ENCODE measurements at places on chromosomes 4 and X.

GRCh38 chr4:96406742-96407141 lies 566.8 kb downstream of the PDHA2 start:
- no peak for DNase-seq

DNA sequence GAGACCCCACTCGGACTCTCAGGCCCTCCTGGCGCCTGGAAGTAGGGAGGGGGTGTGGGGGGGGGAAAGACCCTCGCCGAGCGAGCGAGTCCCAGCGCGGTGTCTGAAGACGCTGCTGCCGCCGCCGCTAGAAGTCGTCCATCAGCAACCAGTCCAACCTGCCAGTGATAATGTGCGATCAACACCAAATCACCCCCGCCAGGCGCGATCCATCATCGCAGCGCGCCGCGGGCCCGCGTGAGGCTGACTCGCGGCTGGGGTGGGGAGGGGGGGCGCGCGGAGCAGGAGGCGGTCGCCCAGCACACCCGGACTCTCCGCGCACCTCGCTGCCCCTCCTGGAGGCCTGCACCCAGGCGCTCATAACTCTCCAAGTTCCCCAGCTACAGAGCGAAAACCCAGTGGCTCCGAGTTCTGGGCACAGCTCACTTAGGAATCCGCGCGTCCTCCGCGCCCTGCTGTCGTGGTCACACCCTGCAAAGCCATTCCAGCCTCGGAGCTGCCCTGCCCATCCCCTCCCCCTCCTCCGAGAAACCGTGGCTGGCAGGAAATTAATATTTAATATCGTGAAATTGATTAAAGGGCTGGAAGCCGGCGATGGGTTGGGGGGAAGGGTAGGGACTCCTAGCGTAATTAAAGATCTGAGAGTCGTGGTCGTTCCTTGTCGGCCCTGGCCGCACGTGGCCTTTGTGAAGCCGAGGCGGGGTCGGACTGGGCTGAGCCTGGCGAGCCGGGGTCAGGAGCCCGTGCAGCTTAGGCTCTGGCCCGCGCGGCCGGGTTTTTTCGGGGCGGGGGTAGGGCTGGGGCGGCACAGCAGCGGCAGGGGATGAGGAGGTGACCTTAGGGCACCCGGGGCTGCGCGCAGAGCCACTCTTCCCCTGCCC lies 58.1 kb upstream of the BCOR start:
- peak; percentile 48 for DNase-seq

DNA sequence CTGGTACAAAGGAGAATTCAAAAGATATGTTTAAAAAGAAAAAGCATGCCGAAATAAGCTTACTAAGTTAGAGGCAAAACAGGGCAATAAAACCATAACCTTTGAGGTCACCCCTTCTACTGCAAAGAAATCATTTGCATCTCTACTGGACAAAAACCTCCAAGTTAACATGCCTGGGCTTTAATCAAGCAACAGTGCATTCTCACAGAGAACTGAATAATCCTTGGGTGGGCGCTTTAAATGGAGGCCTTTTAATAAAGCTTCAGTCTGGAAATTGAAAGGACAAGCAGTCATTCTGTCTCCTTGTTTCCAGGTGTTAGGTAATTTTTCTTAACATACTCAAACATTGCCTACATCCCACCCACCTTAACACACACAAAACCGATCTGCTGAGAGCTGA lies 34.6 kb upstream of the SMS start:
- DNase-seq, result no peak

DNA sequence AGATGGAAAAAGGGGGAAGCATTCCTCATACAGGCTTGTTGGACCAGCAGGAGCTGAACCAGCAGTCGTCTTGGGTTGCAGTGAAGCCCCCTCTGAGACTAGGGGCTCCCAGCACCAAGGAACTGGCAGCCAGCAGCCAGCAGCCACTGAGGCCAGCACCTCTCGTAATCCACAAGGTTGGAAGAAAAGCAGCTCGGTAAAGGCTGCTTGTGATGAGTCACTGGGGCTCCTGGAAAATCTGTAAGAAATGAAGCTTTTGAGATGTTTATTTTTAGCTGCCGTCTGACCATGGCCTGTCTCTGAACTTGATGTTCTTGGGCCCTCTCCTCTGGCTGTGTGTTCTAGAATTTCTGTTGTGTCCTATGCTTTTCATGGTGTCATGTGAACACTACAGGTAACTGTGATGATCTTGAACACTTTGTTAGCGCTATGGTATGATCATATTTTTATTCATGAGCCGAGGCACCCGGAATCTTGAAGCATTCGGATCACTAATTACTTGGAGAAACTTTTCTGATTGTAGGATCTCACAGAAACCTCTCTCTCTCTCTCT lies 18.6 kb downstream of the CLCN4 start:
- DNase-seq, result no peak

Data from activated T-cell treated with anti-CD3 and anti-CD28 coated beads, Interleukin-2, amount 50 U/mL, for 48 hours (primary cell).